ENCODE measurements at places on chromosomes 4 and X.

DNA sequence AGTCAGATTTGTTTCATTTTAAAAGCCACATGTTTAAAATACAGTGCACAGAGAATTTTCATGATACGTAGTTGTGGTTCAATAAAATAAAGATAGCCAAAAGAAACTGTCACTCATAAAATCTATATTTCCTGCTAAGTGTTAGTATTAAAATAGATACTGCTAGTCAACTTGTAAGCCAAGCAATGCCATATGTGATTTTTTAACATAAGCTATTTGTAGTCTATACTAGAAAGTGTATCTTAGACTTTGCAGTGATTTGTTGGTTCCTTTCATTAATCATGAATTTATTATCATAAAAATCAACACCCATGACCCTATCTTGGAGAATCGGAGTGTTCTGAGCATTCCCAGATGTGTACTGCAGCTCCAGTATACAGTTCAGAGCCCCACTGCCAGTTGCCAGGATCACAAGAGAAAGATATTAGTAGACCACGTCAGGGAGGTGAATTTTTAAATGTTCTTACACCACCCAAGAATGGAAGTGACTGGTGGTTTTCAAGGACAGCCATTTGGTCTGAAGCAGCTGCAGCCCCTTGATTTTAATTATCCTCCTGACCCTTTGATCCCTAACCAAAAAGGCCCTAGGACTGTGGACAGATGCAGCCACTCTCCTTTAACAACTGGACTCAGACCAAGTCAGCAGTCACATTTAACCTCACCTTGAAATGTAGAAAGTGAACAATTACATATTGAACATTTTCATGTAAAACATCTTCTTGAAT lies 163.1 kb downstream of the PALLD start:
- no peak for DNase-seq

DNA sequence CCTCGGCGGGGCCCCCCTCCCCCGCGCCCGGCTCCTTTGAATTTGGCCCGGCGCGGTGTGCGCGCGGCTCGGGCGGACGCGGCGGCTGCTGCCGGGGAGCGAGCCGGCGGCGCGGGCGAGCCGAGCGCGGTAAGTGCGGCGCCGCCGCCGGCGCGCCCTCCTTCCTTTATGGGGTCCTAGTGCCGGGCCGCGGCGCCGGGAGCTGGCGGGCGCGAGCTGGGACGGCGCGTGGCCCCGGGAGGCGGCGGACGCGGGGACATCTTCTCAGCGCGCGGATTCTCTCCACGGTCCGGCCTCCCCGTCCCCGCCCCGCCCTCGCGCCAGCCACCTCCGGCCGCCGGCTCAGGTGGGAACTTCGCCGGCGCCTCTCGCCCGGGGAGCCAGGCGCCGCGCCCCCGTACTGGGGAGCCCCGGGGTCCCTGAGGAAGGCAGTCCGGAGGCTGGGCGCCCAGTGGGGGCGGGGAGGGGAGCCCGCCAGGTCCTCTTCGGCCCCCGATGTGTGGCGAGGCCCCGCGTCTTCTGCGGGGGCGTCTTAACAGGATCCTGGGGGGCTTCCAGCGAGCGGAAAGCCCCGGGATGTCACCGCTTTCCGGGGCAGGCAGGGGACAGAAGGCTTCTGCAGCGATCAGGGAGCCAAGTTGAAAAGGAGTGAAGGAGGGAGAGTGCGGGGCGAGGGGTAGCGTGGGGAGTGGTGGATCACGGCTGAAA lies 98.4 kb upstream of the TENM3 start:
- no peak for DNase-seq

- DNase-seq, result no peak
These were observed 171.6 kb downstream of the NR3C2 start for GRCh38 chr4:148270630-148271029.

GRCh38 chr4:75036046-75036830 lies 103.3 kb downstream of the PARM1 start:
- no peak for DNase-seq

- DNase-seq, result no peak
These were observed 49.7 kb upstream of the IGFBP7 start for GRCh38 chr4:57159866-57160265.

GRCh38 chr4:53450773-53451172 lies 73.3 kb downstream of the FIP1L1 start:
- no peak for DNase-seq

- no peak for DNase-seq
These were observed 377.9 kb downstream of the SMARCA1 start for GRCh38 chrX:129145385-129145784.

- DNase-seq, result no peak
These were observed 24.2 kb downstream of the SMPX start for GRCh38 chrX:21733705-21734104.

DNA sequence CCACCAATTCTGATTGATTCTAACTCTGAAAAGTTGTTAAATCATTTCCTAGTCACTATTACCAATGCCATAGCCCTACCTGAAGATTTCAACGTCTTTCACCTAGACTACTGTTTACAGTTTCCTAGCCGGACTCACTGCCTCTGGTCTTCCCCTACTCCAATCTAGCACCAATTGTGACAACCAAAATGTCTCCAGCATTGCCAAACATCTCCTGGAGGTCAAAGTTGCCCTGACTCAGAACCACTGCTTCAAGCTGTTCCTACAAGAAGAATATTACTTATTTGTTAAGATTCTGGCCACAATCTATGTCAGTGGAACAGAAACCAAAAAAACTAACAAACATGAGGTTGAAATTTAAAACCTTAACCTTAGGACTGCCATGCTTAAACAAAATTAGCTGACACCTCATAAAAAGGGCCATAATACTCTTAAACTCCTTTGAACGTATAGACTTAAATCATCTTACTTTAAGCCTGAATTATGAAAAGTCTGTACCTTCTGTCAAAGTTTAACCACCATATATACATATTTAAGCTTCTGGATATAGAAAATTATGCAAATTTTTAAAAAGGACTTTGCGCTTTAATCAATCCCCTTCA lies 2.1 kb downstream of the PDS5A start:
- DNase-seq, result no peak

GRCh38 chr4:21543514-21543913 lies 405.1 kb downstream of the KCNIP4 start:
- DNase-seq, result no peak

GRCh38 chr4:142845293-142846107 lies 601 bp downstream of the INPP4B start:
- no peak for DNase-seq

DNA sequence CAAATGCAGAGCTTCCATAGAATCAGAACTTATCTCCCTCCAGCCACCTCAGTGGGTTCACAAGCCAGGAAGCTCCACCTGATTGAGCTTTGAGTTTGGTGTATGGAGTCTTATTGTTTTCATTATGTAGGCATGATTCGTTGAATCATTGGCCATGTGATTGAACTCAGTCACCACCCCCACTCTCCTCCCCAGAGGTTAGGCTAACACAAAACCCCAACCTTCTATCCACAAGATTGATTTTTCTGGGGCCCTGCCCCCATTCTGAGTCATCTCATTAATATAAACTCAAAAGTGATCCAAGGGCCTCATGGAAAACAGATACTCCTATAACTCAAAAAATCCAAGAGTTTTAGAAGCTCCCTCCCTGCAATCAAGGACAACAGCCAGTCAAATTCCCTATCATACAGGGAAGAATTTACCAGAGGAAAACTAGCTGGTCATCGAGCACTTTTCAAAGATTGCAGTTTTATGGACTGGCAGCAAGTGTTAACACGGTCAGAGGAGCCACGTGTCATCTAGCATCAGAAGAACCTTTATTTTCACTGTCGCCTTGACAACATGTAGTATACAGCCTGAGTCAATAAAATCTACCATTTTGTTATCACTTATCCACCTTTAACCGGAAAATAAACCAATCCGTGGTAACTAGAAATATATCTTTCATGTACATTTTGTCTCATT lies 35.9 kb upstream of the GUCY1B1 start:
- no peak for DNase-seq

All from NCI-H2029 treated with DMSO at 0.1 percent for 48 hours (cell line).